ENCODE measurements at places on chromosomes 2 and 18.

- DNase-seq: peak; percentile 91
These were observed 36.7 kb downstream of the DYNC1I2 start for GRCh38 chr2:171723716-171724683.

DNA sequence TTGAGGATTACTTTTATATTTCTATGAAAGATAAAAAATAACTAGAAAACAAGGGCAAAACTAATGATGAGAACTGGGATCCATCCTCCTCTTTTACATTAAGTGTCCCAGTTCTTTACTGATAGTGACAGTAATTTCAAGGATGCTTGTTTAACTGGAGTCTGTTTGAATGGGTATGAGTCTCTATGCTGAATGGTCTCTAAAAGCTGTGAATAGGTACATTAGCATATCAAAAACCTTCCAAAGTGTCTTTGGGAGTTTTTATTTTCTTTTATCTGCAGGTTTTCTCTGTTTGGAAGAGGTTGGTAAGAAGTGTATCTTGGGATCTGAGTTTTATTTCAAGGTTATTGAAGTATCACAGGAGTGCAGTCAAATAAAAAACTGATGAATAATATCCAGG, 30.0 kb downstream of the DSEL start:
- DNase-seq: no peak

- DNase-seq: no peak
These were observed 16.6 kb downstream of the INO80D start for GRCh38 chr2:206069417-206069816.

GRCh38 chr18:79825913-79826312, 28.2 kb downstream of the KCNG2 start:
- DNase-seq: no peak

DNA sequence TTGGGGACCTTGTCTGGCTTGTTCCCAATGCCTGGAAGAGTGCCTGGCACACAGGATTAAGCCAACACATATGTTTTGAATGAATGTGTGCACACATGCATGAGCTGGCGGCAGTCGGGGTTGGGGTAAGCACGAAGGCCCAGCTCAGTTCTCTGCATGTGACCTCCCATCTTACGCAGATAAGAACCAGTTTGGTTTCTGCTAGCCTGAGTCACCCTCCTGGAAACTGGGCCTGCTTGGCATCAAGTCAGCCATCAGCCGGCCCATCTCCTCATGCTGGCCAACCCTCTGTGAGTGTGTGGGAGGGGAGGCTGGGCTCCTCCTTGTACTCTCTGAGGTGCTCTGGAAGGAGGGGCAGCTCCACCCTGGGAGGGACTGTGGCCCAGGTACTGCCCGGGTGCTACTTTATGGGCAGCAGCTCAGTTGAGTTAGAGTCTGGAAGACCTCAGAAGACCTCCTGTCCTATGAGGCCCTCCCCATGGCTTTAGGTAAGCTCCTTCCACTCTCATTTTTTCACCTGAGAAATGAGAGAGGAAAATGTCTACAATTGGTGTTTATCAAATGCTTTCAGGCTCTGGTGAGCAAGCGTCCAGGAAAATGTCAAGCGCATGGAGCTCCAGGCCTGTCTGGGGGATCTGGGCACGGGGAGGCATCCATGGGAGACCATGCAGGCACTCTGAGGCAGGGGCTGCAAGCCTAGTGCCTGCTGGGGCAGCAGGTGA, 9.7 kb upstream of the IL1RN start:
- peak; percentile 59 for DNase-seq

DNA sequence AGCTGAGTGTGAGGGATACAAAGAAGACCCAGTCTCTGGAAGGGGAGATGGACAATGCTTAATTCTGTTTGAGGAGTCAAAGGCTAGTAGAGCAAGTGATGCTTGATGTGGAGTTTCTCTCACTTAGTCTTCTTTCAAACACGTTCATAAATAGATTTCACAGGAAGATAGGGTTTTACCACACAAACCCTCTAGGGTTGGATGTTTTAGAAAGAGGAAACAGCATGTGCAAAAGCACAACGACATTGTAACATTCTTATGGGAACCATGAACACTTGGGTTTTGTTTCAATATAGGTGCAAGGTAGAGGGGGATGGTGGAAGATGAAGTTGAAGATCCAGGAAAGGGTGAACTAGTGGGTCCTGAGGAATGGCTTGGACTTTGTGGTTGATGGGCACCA, 10.8 kb upstream of the EFEMP1 start:
- DNase-seq: no peak

DNA sequence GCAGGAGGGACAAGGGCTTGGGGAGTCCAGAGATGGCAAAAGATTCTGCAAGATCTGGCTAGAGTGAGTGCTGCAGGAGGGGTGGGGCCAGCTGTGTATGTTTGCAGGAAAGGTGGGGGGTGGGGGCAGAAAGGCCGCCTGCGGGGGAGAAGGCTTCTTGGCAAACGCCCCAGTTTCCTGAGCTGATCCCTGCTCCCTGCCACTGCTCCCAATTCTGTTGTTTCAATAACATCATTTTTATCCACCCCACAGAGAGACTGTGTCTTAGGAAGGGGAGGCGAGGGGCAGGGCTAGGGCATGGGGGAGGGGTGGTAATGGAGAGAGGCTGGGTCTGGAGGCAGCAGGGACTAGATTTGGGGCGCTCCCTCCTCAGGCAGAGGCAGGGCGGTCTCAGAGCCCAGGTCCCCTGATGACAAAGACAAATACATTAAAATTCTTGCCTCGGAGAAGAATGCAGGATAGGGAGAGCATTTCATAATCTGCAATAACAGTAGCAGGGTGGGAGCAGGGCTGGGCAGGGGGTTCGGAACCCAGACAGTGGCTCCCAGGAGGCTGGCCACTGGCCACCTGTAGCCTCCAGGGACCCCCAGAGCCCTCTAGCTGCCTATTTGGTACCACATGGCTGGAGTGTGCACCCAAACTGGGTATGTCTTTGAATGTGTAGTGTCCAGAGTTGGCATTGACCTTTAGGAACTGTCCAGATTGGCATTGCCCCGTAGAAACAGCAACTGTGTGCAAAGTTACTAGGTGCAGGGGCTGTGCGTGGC, 2.1 kb upstream of the WNT6 start:
- no peak for DNase-seq

GRCh38 chr2:17879137-17879912, 858 bp downstream of the KCNS3 start:
- peak; percentile 85 for DNase-seq

DNA sequence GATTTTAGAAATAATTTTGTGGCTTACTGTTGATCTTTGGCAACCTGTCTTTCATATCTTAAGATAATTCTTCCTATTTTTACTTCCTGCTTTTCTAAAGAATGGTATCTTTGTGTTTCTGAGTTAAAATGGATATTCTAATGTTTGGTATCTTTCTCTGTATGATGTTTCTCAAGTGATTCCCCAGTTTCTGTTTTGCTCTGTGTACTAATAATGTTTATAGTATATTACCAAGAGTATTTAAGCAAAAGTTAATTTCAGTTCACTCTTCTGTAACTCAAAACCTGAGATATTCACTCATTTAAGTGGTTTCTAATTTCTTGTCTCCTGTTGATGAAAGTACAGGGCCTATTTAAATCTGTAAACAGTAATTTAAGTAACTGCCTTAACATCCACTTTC, 58.3 kb downstream of the CCDC150 start:
- DNase-seq: no peak

DNA sequence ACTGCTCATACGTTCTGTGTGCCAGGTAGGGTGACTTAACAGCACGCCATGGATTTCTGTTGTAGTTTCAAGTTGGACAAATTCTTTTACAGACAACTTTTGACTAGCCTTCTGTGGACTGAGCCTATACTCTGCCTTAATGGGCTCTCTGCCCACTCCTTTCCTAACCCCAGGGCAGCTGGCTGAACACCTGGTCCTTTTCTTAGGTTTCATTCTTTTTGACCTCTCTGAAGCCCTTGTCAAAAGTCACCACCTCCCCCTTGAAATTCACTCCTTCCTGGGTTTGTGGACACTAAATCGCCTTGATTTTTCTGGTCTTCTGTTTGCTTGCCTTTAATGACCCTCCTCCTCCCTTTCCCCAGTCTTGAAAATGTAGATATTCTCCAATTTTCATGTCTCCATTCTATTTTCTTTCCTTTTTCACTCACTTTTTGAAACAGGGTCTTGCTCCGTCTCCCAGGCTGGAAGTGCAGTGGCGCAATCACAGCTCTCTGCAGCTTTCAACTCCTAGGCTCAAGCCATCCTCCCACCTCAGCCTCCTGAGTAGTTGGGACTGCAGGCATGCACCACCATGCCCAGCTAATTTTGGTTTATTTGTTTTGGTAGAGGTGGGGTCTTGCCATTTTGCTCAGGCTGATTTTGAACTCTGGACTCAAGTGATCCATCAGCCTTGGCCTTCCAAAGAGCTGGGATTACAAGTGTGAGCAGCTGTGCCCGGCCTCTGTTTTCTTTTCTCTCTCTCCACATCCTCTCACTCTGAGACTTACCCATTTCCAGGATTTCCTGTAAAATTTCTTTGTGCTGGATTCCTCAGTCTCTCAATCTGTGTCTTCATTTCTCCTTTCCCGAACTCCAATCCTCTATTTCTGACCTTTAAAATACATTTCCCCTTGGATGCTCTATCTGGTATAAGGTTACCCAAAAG, 112.9 kb downstream of the PLB1 start:
- DNase-seq: no peak

GRCh38 chr2:120271711-120272379, 19.2 kb downstream of the RALB start:
- DNase-seq: no peak

- DNase-seq: no peak
These were observed 6.2 kb upstream of the INPP4A start for GRCh38 chr2:98438190-98439133.

GRCh38 chr2:169172151-169172735, 102.9 kb downstream of the DHRS9 start:
- DNase-seq: no peak

- no peak for DNase-seq
These were observed 29.5 kb upstream of the BZW1 start for GRCh38 chr2:200782251-200782650.

DNA sequence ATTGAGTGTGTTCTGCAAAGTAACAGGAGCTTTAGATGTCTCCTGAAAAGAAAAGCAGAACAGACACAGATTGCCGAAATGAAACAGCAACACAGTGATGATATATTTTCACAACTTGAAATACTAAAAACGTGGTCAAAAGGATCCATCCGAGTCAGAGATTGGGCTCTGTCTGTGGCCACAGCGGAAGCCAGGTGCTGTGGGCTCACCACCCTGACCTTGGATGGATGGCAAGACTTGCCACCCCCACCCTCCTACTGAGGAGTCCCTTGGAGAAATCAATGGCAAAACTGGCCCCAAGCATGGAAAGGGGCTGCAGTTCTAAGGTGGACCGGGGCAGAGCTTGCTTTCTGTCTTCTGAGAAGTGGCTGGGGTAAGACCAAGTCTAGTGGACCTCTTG, 31.4 kb upstream of the ACKR3 start:
- no peak for DNase-seq

- no peak for DNase-seq
These were observed 13.5 kb upstream of the CNDP2 start for GRCh38 chr18:74482697-74483096.

DNA sequence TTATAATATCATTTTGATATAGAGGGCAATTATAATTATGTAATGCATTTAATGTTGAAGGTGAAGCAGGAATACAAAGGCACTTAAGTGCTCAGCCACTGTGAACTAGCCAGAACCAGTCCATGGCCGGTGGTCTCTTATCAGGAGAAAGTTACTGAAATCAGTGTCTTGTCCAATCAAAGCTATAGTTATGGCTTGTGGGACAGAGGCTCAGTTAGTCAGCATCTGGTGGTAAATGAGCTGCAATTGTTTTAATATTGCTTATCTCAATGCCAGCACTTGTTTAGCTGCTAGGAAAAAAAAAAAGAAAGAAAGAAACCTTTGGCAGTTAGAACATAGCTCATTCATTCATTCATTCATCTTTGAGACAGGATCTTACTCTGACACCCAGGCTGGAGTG, 3.8 kb upstream of the ALS2 start:
- DNase-seq: no peak

DNA sequence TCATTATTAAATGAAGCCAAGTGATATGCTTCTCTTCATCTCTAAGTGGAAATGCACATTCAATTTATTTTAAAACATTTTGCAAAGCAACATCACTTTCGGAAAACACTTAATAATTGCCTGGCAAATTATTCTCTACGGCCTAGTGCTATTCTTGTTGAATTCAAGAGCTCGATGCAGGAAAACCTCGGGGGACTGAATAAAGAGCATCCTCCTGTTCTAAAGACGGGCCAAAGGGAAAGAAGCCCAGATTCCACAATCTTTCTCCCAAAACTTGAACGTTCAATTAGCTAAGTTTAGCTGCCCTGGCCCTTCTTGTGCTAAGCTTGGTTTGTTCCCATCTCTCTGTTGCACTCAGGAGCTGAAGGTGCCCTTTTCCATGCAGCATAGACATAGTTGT, 23.2 kb upstream of the SEH1L start:
- no peak for DNase-seq

DNA sequence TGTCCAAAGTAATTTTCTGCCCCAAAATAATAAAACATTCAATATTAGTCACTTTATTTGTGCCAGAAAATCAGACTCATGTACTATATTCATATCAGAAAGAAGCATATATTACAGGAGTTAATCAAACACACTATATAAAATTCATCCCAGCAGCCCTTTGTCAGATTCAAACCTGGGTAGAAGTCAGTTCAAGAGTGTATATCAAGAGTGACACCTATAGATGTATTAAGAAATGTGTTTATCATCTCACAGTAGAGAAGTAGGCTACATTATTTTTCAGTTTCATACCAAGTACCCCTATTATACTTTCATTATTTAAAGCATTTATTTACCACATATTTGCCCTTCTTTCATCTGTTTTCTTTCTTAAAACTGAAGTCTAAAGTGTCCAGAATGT, 193.2 kb upstream of the DDX18 start:
- no peak for DNase-seq

DNA sequence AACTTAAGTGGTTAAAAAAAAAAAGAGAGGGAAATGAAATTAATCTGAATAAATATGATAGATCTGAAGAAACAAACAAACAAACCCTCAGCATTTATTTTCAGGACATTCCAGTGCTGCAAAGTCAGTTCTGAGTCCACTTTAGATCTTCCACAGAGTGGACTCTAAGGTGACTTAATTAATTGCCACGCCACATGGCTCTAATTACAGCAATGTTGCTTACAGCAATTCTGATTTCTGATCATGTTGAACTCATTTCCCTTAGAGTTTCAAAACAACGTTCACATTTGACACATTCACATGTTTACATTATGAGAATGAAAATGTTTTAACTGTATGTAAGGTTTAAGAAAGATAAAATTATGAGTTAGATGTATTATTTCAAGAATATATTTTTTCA, 38.6 kb upstream of the RASGRP3 start:
- no peak for DNase-seq

- no peak for DNase-seq
These were observed 181.3 kb upstream of the LINC00305 start for GRCh38 chr18:64330161-64330560.

GRCh38 chr2:150640039-150640438, 152.6 kb upstream of the RND3 start:
- peak; percentile 33 for DNase-seq

GRCh38 chr2:71962911-71963694, 184.6 kb downstream of the CYP26B1 start:
- DNase-seq: no peak

GRCh38 chr2:19207452-19207851, 151.0 kb downstream of the OSR1 start:
- DNase-seq: no peak
